ENCODE measurements at places on chromosomes 1 and 21.
A peak's percentile ranks its signal among the peaks of the same experiment; 100 is the strongest.

DNA sequence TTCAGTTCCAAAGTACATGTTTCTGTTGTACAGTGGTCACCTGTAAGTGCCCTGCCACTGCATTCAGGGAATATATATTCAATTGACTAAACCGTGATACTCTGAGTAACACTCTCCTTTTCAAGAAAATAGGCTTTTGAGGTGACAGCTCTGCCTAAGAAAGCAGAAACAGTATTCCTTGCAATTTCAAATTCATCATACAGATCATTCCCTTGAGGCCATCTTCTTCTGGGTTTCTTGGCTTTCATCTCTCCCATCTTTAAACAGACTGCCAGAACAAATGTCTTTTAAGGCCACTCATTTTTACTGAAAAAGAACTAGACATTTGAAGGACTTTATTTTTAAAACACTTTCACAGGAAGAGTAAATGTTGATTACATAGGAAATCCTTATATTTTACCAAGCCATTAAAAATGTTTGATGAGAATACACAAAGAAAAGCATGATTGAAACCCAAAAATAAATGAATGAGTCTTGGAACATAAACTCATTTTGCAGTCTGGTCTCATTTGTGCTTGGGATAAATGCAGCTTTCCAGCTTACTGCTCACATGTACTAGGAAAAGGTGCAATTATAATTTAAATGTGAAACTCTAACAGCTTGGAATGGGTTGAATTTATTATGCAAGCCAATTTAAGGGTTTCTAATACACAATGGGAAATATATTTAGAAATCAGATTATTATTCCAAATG lies 34.7 kb downstream of the PLPPR5 start:
- no peak for DNase-seq

DNA sequence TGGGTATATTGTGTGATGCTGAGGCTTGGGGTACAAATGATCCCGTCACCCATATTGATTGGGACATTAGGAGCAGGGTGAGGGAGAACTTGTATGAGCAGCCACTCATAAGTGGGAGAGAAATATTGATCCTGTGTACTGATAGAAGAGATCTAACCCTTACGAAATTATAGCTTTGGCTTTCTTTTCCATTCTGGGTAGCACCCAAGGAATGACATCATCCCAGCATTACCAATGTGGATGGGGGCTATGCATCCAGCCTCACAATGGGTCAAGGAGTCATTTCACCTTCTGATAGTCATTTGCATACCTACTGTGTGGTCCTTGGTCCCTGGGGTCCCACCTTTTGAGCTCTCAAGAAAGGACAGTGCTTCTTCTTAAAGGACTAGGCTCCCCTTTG lies 1.9 kb upstream of the NAV1 start:
- DNase-seq, result no peak

GRCh38 chr1:33897092-33897725 lies 33.3 kb downstream of the HMGB4 start:
- no peak for DNase-seq

DNA sequence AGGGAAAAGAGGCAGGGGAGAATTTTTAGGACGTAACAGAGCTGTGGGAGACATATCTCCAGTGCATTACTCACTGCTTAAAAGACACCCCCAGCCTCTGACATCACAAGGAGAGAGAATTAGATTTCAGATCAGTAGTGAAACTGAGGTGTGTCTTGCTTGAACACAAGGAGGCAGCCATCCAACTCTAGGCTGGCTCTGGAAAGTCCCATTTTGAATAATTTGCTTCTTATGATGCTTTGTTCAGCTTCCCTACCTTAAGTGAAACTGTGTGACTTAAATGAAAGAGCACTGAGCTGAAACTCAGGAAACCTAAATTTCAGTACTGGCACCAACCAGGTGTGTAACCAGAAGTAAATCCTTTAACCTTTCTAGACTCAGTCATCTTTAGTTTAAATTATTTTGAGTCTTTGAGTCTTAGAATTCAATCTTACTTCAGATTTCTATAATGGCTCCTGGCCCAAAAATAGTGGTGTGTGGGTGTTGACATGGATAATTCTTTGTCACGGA lies 251.6 kb upstream of the SGIP1 start:
- no peak for DNase-seq

- DNase-seq, result no peak
Observed at GRCh38 chr1:63799820-63800219, 26.0 kb downstream of the ROR1 start.

DNA sequence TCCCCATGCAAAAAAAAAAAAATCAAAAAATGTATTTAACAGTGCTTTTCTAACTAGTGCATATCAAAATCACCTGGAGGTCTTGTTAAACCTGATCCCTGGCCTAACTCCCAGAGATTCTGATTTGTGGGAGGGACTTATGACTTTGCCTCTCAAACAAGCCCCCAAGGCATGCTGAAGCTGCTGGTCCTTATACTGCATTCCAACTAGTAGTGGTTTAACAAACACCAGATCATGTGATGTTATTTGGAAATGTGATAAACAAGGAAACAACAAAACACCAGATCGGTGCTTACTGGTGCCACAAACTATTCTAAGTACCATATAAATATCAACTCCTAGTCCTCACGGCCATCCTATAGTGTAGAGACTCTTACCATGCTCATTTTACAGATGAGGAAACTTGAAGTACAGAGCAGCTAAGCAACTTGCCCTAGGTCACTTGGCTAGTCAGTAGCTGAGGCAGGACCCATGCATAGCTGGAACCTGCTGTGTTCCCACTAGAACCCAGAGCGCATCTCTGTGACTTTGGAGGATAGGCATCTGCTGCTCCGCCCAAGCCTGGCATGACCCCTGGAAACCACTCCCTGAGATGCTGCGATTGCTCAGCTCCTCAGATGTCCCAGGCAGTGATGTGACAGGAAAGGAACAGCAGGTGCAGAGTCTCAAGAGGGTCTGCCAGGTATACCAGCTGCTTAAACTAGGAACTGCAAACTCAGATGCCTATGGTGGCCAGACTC lies 38.1 kb downstream of the SOX13 start:
- DNase-seq, result no peak

- peak; percentile 79 for DNase-seq
Observed at GRCh38 chr1:205449750-205450443, 5.9 kb downstream of the BLACAT1 start.

DNA sequence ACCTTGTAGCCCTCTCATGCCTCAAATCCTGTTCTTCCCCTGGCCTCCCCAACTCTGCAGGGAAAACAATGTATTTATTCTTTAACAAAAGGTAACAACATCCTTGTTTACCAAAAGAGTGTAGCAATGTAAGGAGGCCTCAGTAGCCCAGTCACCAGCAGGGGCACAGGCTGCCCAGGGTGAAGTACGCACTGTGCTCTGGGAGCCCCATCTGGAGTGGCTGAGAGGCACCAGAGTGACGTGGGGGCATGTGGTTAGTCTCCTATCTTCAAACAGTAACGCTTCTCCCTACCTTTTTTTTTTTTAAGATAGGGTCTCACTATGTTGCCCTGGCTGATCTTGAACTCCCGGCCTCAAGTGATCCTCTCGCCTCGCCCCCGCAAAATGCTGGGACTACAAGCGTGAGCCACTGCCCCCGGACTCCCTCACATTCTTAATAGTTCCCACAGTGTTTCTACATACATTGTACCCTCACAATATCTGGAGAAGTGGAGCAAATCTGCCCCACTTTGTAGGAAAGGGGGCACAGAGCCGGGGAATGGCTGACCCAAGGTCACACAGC lies 51.3 kb upstream of the ECE1 start:
- no peak for DNase-seq

- no peak for DNase-seq
Observed at GRCh38 chr1:192343344-192343743, 26.6 kb downstream of the RGS21 start.

DNA sequence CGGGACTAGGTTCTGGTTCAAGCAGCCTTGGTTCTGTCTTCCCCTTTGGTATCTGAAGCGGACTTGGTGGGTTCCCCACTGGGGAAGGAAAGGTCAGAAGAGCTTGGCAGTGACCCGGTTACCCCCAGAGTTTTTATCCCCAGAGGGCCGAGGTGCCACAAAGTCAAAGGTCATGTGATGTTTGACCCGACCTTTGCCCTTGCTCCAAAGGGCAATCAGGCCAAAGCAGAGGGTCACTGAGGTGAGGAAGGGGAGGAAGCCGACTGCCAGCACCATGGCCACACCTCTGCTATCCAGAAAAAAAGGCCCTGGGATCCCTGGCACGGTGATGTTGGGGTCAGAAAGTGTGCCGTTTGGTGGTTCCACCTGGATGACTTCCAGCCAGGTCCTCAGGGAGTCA lies 4.4 kb downstream of the LINGO4 start:
- no peak for DNase-seq

DNA sequence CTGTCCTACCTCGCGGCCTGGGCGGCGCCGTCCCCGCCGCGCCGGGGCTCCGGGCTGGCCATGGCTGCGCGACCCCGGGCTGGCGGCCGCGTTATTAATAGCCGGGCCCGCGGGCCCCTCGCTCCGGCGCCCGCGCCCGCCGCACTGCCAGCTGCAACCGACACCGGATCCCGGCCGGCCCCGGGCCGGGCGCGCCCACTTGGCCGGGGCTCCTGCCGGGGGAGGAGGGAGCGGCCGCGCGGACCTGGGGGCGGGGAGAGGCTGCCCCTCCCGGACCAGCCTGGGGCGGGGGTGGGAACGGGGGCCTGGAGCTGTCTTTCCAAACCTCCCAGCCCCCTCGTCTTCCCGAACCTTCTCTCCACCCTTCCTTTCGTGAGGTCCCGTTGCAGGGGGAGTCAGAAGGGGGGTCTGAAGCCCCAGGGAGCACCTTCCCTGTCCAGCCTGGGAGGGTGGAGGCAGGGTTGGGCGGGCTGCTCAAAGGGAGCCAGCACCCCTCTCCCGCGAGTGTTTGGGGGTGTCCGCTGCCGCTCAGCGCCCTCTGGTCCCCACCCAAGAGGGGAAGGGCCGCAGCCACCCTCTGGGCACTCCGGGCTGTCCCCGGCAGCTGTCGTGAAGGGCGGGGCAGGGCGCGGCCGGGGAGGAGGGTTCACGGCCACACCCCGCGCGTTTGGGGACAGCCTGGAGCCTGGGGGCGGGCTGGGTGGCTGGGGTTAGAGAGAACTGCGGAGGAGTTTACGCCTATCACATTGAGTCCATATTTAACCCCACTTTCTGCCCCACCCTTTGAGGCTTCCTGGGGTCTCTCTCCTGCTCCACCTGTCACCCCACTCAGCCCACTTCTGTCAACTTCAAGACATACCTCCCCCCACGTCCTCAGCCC lies at the start of gene SYNC:
Gene SYNC, minus strand, starts transcription at position 172 of the 880 bp plus-strand sequence. Its CDS starts 110 bp downstream, at position 62.
- DNase-seq, result no peak

DNA sequence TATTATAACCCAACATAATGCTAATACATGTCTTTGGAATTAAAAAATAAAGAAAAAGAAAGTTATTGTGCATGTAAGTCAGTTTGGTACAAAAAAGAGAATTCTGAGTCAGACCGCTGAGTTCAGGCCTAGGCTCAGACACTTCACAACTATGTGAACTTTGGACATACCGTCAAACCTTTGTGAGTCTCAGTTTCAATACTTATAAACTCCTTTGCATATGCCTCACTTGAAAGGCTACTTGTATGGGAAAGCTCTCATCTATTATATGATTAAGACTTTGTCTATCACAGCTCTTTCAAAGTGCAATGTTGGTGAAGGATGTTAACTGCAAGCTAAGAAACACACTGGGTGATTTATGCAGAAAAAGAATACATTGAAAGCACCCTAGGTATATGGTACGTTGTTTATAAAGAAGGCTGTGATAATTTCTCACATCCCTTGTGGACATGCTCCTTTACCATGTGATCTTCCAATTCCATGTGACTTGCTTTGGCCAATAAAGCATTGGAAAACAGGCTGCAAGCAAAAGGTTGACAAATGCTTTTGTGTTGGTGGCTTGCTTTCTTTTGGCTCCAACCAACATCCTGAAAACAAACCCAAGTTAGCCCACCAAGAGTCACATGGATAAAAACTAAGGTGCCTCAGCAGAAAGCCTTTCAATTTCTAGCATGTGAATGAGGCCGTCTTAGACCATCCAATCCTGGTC lies 49.6 kb downstream of the INTS7 start:
- no peak for DNase-seq

GRCh38 chr1:14975119-14975518 lies 178.4 kb upstream of the TMEM51 start:
- no peak for DNase-seq

DNA sequence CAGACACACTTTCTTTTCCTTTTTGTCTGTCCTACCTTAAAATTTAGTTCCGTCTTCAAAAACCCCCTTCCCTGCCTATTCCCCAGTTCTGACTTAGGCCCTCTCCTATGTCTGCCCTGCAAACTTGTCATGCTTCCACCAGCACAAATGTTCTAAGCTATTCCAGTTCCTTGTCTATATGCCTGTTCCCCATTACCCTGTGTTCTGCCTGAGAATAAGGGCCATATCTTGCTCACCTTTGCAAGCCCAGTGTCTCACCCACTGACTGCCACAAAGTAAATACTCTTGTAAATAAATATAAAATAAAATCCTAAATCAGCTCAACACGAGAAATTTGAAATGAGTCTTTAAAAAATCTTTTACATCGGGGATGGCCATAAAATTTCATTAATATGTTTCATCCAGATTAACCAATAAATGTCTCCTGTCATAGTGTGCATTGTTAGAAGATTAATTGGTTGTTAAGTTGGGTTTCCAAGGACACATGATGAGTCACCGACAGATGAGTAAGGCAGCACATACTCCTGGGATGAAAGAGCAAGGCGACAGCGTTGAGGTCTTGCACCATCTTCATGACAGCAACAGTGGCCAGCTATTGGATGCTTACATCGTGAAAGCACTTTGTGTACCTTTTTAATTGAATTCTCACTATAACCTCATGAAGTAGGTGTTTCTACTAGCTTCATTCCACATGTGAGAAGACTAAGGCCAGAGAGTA lies 92.6 kb upstream of the NGF start:
- no peak for DNase-seq

- DNase-seq, result no peak
Observed at GRCh38 chr1:174996476-174996875, 3.3 kb upstream of the CACYBP start.

DNA sequence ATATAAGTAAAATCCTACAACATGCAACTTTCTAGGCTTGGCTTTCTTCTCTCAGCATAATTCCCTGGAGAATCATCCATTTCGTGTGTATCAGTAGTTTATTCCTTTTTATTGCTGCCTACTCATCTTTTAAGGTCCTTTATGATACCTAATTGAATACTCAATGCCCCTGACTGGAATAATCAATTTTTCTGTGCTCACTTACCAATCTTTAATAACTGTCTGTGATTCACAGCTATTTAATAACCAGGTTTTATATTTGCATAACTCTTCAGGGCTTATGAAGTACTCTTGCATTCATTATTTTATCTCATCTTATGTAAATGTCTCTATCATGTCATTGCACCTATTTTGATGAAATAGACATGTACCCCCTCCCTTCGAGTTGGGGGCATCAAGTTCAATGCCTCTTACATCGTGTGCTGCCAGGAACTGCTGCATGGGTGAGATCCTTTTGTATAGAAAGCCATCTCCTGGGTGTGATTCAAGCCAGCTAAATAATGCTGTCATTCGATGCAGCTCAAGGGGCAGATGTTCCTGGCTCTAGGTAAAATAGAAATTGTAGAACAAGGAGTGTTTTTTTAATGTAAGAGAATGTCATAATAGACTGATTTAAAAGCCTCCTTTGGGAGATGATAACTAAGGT lies 222.7 kb downstream of the SLC35F3 start:
- no peak for DNase-seq

- no peak for DNase-seq
Observed at GRCh38 chr1:228350831-228351781, 55.5 kb downstream of the TRIM11 start.

Data from NCI-H526 (cell line).